ENCODE measurements at places on chromosomes 5 and 9.

GRCh38 chr5:159386028-159386711 lies 55.9 kb upstream of the IL12B start:
- DNase-seq, result no peak

DNA sequence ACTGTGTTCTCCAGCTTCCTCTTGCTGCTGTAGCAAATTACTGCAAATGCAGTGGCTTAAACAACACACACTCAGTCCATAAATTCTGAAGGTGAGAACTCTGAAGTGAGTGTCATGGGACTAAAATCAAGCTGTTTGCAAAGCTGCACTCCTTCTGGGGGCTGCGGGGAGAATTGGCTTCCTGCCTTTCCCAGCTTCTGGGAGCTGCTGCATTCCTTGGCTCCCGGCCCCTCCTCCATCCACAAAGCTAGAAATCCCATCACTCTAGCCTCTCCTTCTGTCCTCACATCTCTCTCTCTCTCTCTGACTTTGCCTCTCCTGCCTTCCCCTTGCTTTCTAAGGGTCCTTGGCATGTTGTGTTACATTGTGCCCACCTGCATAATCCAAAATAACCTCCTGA lies 14.2 kb upstream of the MED10 start:
- DNase-seq, result no peak

GRCh38 chr5:160427607-160428006 lies 6.0 kb downstream of the PTTG1 start:
- no peak for DNase-seq

- DNase-seq, result no peak
These were observed 843.3 kb upstream of the CDH10 start for GRCh38 chr5:25488119-25488518.

DNA sequence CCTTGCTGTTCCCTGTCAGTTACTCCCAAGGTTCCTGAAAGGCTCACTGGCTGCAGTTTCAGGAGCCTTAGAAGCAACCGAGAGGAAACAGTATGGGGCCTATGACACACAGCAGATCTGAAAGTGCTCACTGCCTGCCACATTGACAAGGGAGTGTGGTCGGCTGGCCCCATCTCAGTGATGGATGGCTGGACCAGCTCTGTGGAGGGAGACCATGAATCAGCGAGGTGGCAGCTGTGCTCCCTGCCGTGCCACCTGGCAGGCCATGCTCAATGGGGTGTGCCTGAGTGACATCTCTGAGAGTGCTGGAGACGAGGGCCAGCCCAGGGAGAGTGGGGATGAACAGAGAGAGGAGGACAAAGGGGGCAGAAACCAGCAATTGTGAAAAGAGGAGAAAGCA lies 49.1 kb downstream of the DOCK2 start:
- DNase-seq, result no peak

DNA sequence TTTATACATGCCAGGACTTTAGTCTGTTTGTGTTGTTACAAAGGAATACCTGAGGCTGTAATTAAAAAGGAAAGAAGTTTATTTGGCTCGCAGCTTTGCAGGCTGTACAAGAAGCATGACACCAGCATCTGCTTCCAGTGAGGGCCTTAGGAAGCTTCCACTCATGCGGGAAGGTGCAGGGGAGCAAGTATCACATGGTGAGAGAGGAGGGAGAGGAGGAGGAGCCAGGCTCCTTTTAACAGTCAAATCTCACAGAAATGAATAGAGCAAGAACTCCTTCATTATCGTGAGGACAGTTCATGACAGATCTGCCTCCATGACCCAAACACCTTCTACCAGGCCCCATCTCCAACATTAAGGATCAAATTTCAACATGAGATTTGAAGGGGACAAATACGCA lies 18.7 kb upstream of the C5orf46 start:
- no peak for DNase-seq

DNA sequence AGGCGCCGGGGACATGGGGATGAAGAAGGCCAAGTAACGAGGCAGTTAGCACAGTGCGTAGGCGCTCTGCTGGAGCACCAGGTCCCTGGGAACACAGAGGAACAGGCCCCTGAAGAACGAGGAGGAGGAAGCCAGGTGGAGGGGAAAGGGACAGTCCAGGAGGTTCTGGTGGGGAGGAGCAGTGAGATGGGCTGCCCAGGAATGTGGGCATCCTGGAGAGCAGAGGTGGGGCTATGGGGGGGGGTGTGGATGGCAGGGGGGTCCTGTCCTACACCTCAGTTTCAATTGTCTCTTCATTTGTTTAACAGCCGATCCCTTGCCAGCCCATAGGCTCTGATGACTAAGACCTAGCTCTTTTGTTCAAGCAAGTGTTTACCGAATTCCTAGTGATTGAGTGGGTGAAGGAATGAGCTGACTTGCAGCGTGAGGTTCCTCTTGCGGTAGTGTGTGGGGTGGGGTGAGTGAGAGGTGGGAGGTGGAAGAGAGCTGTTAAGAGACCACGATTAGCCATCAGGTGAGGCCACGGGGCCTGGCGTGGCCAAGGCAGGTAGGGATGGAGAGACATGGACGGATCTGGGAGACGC lies 8.4 kb upstream of the PHYHD1 start:
- no peak for DNase-seq

DNA sequence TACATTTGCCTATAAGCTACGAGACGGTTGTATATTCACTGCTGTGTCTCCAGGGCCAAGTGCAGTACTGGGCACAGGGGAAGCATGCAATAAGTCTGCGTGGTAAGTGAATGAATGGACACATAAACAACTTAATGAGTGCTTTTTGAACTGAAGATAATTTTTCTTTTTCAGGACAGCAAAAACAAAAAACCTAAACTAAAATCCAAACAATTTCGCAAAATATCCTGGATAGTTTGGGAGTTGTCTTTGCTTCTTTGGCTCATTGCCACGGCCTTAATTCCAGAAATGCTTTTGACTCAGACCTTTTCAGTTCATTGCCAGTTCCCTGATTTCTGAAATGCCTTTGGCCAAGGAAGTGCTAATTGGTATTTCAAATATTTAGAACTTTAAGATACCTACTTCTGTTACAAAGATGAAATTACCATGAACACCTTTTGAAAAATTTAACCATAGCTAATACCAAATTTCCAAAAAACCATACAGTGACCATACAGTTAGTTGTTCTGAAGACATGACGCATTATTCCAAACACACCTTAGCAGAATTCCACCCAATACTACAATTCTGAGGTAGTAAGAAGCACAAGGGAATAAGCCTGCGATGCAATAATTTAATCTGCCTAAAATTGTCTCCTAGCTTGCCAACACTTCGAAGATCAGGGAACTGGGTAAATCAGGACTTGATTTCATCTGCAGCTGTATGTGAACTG lies 42.8 kb downstream of the TEK start:
- no peak for DNase-seq

GRCh38 chr9:99822109-99822805 lies 572 bp downstream of the NR4A3 start:
- no peak for DNase-seq

DNA sequence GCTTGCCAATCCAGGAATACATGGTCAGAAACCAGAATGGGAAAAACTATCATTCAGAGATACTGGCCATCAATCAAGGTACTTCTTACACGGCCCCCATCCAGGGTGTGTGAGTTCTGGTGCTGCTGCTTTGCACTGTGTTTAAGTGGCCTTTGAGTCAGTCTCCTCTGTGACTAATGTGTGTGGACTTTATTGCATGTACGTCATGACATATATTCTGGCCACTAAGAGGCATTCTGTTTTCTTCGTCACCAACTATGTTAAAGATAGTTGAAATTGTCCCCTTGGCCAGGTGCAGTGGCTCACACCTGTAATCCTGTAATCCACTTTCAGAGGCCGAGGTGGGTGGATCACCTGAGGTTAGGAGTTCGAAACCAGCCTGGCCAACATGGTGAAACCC lies 8.5 kb downstream of the EXOSC3 start:
- DNase-seq, result no peak

- DNase-seq, result no peak
These were observed 195.7 kb downstream of the AOPEP start for GRCh38 chr9:94922098-94922607.

DNA sequence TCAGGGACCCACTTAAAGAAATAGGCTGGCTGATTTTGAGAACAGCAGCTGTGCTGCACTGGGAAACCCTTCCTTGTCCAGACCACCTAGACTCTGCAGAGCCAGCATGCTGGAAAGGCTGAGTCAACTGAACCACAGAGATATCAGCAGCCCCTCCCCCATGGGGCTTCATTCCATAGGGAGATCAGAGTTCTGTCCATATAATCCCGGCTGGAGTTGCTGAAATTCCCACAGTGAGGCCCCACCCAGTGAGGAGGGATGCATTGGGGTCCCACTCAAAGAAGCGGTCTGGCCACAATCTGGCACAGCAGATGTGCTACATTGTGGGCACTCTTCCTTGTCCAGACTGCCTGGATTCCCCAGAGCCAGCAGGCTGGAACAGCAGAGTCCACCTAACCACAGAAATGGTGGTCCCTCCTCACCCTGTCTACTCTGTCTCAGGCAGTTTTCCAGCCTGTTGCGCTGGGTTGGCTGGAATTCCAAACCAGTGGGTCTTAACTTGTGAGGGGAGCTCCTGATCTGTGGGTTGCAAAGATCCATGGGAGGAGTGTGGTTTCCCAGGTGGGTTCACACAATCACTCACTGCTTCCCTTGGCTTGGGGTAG lies 127.1 kb downstream of the RNF180 start:
- DNase-seq, result no peak

DNA sequence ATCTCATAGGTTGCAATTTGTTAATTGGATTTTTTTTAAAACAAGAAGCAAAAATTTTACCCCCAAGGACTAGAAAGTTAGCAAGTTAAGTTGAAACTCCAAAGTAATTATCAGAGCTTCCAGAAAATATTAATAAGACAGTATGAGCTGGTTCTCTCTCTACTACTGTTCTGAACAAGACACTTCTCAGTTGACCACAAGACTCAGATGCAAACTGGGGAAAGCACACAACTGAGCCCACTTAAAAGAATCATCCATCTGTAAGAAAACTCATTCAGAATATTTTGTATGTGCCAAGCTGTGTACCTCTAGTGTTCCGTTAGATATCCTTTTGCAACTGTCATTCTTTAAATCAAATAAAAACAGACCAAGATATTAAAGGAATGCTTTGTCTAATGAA lies 60.0 kb downstream of the MAP1B start:
- DNase-seq, result no peak

- DNase-seq, result no peak
These were observed 292.9 kb downstream of the NSG2 start for GRCh38 chr5:174338185-174339010.

- DNase-seq, result no peak
These were observed 12.7 kb downstream of the DUSP1 start for GRCh38 chr5:172758077-172758833.

- no peak for DNase-seq
These were observed 38.5 kb downstream of the ICE1 start for GRCh38 chr5:5461012-5461411.

DNA sequence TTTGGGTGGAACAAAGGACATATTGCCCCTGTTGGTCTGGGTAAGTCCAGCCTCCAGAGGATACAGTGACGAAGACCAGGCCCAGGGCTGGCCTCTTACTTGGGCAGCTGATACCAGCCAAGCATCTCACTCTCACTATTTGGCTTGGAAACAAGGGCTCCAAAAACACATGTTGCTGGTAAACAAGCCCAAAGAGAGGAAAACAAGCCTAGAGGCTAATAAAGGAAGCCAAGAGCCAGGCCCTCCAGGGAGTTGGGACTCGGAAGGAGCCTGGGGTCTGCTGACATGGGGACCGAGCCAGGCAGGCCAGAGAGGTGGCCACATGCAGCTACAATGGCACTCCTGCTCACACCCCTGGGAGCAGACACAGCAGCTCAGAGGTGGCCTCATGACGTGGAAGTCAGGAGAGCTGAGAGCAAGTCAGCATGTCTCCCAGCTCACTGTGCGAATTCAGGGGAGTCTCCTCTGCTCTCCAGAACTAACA lies 5.7 kb downstream of the SPARC start:
- DNase-seq, result no peak

DNA sequence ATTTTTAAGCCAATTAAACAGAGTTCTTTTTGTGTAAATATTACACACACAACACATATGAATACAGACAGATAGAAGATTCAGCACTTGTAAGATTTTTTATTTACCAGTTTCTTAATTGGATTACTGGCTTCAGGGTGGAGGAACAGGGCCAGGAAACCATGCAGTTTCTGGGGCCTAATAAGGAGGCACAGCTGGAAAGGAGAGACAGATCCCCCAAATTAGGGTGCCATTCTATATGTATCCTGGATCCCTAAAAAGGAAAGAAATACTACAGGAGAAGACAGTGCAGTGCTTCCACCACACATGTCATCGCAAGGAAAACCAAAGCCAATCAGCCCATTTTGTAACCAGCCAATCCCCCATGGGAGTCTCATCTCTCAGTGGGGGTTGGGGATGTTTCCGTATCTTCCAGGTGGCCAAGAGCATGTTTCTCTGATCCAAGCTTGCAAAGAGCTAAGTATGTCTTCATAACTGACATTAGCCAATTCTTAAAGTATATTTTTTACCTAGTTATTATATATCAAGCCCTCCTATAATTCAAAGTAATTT lies 15.8 kb upstream of the ABO start:
- no peak for DNase-seq

DNA sequence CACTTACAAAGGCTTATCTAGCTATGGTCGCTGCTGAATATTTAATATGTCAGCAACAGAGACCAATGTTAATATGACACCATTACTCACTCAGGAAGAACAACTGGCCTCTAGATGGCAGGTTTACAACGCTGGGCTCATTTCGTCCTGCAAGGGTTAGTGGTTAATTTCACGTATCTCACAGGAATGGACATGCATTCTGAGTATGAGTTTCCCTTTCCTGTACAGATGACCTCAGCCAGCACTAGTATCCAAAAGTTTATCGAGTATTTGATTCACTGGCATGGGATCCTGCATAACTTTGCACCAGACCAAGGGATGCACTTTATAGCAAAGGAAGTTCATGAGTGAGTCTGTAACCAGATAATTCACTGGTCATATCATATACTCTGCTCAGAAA lies 8.7 kb upstream of the TRPC7 start:
- no peak for DNase-seq

GRCh38 chr9:108413809-108414208 lies 442.0 kb downstream of the ACTL7B start:
- DNase-seq, result no peak

Data from cortex of kidney (tissue), 1 donor.